ENCODE measurements at places on chromosomes 1 and 21. TPM values are rescaled to one million over a fixed set of nuclear protein-coding genes. Genes with fewer than 3 reads are reported as not detected.
A peak's percentile ranks its signal among the peaks of the same experiment; 100 is the strongest.

DNA sequence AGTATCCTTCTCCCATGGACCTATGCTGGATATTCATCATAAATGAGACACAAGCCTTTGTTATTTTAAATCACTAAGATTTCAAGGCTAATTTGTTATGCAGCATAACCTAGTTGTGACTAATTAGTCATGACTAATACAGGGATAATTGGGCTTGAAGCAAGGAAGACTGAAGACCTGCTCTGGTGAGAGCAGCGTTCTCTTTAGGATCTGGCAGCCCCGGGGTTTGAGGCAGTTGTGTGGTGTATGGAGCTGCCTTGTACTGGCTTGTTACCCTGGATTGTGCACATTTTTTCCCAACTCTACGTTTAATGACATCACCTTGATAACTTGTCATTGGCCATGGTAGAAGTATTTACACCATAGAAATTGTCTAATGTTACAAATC lies 25.7 kb upstream of the SPAG17 start:
- ATAC-seq = no peak

GRCh38 chr1:10945991-10946509 lies 66.4 kb upstream of the TARDBP start:
- peak; percentile 55 for ATAC-seq

ZNF684 gene
- 2.4 TPM for total RNA-seq

DNA sequence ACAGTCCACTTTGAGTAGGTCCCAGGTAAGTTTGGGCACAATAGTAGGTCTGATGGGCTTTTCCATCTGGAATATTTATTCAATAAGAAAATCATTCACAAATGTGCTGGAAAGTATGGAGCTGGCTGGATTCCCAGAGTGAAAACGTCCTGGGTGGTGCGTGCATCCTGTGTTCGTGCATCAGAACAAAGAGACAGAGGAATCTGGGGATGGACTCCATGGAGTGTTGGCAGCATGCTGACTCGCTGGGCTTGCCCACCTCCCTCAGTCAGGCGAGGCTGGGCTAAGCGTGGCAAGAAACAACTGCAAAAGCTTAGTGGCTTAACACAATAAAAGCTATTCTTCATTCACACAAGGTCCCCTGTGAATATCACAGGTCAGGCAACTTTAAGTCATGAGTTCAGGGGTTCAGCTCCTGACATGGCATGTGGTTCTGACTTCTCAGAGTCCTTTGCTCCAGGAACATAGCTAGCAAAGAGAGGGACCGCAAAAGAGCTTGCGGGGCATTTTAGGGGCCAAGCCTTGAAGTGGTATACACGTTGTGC lies 151.6 kb upstream of the ZNF644 start:
- no peak for ATAC-seq

CTSE gene
- not detected for total RNA-seq

UBE2U gene
- not detected for total RNA-seq

OR2T29 gene
- total RNA-seq = 0.41 TPM
